ENCODE measurements at places on chromosomes 3 and 15.

DNA sequence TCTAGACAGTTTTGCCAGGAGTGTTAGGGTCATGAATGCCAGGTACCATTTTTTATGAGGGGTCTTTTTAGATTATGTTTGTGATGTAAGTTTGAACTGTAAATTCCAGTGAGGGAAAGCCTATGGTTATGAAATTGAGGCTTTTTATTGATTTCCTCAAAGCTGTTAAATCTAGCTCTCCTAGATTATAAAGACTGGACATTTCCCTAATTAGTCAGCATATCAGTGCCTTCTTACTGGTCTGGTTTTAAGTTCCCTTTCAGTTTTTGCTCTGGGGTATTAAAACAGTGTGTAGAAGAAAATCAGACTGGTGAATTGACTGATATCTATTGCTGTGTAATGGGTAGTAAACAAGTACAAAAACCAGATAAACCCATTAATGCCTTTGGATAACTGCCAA lies 39.2 kb downstream of the LRRC49 start:
- DNase-seq, result no peak

- DNase-seq, result no peak
Observed at GRCh38 chr3:107201146-107201545, 176.1 kb upstream of the CCDC54 start.

DNA sequence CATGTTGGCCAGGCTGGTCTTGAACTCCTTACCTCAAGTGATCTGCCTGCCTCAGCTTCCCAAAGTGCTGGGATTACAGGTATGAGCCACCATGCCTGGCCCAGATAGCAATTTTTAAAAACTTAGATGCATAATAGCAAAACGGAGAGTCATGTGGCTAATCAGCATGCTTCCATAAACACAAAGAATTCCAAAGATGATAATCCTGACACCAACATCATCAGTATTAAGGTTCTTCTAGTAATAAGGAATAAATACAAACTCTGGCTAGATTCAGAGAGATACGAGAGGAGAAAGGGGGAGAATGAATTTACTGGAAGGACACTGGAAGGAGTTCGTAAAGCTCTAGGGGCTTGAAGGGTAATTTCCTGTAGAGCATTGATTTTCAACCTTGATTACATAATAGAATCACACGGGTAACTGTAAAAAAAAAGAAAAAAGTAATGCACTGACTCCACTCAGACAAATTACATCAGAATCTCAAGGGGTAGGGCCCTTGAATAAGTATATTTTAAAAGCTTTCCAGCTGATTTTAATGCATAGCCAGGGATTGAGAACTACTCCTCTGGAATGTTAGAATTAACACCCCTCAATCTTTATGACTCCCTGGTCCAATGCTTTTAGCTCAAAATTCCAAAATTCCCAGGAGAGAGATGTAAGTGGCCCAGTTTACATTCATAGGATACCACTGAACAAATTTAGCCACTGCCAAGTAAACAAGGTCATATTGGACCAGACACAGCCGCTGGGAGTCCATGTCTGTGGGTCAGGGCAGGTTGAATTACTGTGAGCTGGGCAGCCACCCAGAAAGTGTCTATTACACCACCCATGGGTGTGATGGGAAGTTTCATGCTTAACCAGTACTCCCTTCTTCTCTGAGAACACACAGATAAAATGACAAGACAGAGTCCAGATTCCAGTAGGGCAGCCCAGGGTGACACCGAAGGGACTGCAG lies 243.9 kb downstream of the TBL1XR1 start:
- no peak for DNase-seq

GRCh38 chr3:173993299-173993698 lies 595.8 kb downstream of the NLGN1 start:
- DNase-seq, result no peak

GRCh38 chr3:138941259-138941885 lies 5.6 kb downstream of the FOXL2 start:
- DNase-seq, result no peak

- no peak for DNase-seq
Observed at GRCh38 chr3:172716476-172716875, 5.6 kb upstream of the NCEH1 start.

- DNase-seq, result no peak
Observed at GRCh38 chr3:195260280-195260905, 10.6 kb downstream of the XXYLT1 start.

DNA sequence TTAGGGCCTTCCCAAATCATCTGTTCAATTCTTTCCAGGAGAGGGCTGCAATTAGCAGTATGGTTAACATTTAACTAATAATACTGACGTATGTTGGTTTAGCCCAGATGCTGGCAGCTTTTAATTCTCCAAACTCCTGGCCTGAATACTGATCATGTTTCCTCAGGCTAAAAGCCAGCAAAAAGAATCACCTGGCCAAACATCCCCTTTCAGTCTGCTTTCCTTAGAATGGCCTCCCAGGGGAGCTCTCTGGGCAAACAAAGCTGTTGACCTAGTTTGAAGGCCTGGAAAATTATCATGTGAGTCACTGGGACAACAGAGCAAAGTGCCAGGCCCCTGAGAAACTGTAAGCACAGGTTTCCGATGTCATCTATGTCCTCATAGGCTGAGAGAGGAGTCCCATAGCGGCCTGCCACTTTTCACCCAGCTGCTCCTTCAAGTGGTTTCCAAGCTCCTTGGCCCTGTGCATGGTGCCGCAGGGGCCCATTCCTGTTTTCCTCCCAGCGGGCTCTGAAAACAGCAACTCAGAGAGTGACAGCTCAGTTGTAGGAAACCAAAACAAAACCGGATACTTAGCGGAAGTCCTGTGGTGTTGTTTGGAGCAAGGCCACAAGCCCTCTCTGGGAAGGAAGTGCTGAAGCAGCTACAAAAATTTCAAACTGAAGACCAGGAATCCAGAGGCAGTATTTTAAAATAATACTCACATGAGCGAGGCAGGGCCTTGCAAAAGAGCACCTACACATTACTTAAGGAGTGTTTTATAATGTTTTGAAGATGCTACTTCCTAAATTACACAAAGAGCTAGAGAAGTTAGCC lies 36.5 kb upstream of the RAB11A start:
- DNase-seq, result peak; percentile 73

DNA sequence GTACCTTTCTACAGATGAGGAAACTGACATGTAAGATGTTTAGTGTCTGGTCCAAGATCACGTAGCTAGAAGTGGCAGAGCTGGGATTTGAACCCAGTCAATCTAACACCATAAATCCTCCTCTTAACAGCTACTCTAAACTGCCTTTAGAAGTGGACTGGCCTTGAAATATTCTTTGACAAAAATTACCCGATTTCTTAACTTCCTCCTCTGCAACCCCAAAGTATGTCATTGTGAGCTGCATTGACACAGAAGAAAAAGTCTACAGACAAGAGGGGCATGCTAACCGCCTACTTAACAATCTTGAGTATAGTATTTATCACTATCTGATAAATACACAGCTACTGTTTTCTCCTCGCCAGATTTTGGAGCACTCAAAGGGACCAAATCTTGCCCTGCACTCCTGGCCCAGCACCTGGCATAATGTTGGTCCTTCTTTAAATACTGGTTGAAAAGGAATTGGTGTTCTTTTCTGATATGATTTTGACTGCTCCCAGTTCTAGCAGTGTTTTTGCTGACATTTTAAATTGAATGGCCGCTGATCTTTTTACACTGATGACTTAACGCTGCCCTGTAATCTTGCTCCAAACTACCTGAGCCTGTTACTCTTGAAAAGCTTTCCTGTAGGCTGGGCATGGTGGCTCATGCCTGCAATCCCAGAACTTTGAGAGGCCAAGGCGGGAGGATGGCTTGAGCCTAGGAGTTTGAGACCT lies 36.9 kb downstream of the ITPR1 start:
- DNase-seq, result no peak

GRCh38 chr3:159788291-159788690 lies 200.3 kb upstream of the IL12A start:
- no peak for DNase-seq

DNA sequence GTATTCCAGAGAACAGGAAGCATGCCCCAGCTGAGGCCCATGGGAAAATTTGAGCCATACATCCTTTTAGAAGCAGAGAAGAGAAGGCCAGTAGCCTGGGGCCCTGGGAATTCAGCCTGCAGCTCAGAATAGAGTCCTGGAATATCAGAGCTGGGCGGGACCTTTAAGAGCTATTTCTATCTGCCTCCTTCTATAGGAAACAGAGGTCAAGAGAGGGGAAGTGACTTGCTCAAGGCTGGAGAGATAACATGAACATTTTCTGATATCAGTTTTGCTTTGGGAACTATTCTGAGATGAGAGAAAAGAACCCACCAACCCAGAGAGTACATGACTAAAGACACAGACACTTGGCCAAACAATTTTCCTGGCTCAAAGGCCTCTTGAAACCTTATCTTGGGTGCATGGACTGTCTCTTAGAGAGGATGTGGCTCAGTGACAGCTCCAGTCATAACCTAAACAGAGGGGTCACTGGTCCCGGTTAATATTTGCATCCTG lies 26.0 kb downstream of the MASP1 start:
- no peak for DNase-seq

DNA sequence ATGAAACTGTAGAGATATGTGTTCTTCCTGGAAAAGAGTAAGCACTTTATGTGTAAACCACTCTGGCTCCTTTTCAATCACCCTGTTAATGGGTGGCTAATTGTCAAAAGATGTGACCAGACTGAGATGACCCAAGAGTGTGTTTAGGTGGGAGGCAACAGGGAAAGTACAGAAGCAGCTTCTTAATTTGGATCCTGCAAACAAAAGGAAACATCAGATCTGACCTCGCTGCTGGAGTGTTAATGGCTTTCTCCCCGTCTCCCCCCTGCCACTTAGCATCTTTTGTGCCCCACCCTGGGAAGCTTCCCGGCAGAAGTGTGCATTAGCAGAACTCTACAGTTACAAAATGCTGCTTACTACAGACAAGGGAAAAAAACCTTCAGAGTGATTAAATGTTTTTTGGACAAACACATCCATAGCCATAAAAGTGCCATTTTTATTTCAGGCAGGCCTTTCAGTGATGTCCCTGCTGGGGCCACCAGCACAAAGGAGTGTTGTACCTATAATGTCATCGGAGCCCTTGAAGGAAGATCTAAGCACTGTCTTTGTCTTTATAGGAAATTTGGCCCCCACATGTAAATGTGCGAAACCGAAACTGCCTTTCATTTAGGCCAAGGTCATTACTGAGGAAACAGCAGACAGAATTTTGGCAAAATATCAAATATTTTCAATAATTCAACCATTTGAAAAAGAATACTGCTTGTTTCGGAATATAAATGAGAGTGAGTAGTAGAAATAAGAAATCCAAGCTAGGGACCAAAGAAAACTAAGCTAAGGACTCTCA lies 311.0 kb downstream of the WDR72 start:
- no peak for DNase-seq

Measured in RWPE2 (cell line).